ENCODE measurements at places on chromosomes 2 and 18.
A peak's percentile ranks its signal among the peaks of the same experiment; 100 is the strongest.

DNA sequence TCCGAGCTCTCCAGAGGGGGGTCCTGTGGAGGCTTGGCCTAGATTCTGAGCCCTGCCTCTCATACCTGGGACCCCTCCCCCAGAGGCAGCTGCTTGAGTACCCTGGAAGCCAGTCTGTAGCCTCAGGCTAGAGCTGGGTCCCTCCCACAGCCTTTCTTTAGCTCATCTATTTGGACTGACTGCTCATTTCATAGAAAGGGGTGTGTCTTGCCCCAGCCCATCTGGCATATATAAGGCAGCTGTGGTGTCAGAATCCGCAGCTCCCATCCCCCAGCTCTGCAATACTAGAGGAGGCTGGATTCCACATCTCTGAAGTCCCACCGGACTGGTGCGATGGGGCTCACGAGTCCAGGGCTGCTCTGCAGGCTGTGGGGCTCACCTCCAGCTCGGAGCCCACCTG is 26.1 kb downstream of the MPHOSPH10 start:
- H3K36me3 ChIP-seq: no peaks in the 10 kb centered on the region
- no peak overlapping the region for H3K4me3 ChIP-seq
- H3K4me1 ChIP-seq: no peaks in the 10 kb centered on the region
- no peaks in the 10 kb centered on the region for H3K27me3 ChIP-seq
- no peak for ATAC-seq
- no peak overlapping the region for H3K27ac ChIP-seq

DNA sequence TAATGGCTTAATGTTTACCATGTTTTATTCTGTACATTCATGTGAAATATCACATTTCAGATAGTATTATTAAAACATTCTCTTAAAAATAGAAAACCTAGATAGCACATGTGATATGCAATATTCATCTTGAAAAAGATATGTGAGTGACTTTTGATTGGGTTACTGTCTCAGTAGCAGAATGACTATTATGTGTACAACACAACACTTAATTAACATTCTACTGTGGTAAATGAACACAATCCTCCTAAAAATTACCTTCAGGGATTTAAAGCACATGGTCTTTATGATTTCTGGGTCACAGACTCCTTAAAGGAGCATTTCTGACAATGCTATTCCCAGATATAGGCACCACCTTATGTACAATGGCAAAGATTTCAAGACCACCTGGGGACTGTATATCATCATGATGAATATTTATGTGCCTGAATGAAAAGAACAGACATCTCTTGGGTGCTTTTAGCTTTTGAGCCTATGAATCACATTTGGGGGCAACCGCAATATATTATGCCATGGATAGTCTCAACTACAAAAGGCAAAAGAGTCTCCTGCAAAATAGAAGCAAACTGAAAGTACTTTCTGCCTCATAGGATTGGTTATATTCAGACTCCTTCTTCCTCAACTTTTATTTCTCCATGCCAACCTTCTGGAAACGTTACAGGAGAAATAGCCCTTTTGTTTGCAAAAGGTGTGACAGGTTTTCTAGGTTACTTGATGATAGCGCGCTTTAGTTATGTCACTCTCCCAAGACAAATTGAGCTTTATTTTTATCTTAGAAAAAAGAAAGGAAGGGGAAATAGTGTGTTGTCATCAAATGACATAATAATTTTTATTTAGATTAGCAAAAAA is 259.0 kb downstream of the CALCRL start:
- H3K27me3 ChIP-seq: no peaks in the 10 kb centered on the region
- no peak for ATAC-seq
- H3K4me3 ChIP-seq: no peak overlapping the region

DNA sequence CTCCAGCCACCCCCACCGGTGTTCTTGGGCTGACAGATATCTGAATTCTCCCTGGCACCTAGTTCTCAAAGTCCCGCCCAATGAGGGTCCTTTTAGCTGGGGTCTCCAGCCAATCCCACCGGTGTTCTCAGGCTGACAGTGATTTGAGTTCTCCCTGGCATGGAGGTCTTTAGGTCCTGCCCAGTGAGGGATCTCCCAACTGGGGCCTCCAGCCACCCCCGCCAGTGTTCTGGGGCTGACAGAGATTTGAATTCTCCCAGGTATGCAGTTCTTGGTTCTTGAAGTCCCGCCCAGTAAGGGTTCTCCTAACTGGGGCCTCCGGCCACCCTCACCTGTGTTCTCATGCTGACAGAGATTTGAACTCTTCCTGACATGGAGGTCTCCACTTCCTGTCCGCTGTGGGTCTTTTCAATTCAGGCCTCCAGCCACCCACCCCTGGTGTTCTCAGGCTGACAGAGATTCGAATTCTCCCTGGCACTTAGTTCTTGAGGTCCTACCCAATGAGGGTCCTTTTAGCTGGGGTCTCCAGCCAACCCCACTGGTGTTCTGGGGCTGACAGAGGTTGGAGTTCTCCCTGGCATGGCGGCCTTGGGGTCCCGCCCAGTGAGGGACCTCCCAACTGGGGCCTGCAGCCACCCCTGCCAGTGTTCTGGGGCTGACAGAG is 154.6 kb downstream of the ANKRD36 start:
- H3K4me3 ChIP-seq: no peak overlapping the region
- no peaks in the 10 kb centered on the region for H3K36me3 ChIP-seq
- H3K4me1 ChIP-seq: no peaks in the 10 kb centered on the region
- H3K27me3 ChIP-seq: no peaks in the 10 kb centered on the region
- no peak overlapping the region for H3K27ac ChIP-seq
- ATAC-seq: no peak

DNA sequence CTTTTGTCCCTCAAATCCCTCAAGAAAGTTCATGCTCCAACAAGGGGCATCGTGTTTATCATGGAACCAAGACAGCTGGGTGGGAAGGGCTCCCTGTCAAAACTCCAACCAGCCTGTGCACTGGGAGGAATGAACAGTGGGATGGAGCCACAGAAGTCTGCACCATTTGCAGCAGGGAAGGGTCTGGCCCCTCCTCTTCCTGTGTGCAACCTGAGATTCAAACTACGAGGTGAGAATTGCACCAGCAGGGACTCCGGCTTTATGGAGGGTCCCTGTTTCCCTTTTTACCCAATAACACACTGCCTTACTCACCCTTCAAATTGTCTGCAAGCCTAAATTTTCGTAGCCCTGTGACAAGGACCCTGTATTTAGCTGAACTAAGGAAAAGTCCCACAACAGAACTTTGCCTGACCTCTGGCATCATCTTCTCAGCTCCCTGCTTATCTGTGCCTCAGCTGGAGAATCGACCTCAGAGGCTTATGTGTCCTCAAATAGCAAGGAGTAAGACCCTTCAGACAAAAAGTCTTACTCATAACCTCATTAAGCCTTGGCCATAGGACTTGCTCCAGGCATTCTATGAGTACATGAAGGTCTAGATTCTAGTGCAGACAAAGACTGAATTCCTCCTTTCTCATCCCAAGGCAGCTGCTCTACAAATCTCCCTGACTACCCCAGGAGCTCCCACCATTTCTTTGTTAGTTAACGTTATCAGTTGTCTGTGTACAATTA is 178.3 kb upstream of the SERPINE2 start:
- H3K27me3 ChIP-seq: no peaks in the 10 kb centered on the region
- H3K4me1 ChIP-seq: peaks cover 14% of the 10 kb centered on the region
- H3K4me3 ChIP-seq: no peak overlapping the region
- H3K36me3 ChIP-seq: no peaks in the 10 kb centered on the region
- no peak for ATAC-seq

- H3K4me3 ChIP-seq: no peak overlapping the region
- H3K27ac ChIP-seq: no peak overlapping the region
Observed at GRCh38 chr2:234492717-234493485, 4.0 kb downstream of the ARL4C start.

DNA sequence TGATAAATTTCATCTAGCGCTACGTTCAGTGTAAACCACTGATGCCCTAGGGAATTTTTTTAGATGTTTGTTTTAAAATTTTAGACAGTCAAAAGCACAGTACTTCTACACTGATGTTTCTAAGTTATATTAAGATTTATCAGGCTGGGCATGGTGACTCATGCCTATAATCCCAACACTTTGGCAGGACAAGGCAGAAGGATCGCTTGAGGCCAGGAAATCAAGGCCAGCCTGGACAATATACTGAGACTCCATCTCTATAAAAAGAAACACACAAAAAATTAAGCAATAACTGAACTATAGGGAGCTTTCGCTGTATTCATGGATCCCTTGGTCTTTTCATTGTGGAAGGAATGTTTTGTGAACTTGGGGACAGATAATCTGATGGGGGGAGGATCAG is 50.6 kb upstream of the MAPRE2 start:
- no peak overlapping the region for H3K4me3 ChIP-seq
- ATAC-seq: no peak
- H3K27ac ChIP-seq: no peak overlapping the region
- H3K36me3 ChIP-seq: no peaks in the 10 kb centered on the region
- no peaks in the 10 kb centered on the region for H3K27me3 ChIP-seq
- H3K4me1 ChIP-seq: peaks cover 12% of the 10 kb centered on the region

DNA sequence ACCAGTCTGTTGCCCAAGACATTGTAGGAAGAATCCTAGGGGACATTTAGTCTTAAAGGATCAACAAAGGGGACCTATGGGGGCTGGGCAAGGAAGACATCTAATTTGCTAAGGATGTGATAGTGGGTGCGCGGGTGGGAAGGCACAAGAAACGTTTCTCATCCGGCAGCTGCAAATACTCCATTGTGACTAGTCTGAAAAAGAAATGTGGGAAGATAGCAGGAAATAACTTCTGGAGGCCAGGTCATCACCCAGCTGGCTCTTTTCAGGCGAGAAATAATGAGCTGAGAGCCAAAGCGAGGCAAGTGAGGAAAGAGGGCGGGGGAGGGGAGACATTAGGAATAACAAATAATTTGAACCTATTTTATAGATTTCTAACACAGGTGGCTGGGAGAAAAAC is 70.3 kb upstream of the NCK2 start:
- H3K27me3 ChIP-seq: peaks cover 4% of the 10 kb centered on the region
- no peaks in the 10 kb centered on the region for H3K36me3 ChIP-seq
- H3K4me1 ChIP-seq: no peaks in the 10 kb centered on the region
- peak; percentile 39 for ATAC-seq
- H3K27ac ChIP-seq: no peak overlapping the region

DNA sequence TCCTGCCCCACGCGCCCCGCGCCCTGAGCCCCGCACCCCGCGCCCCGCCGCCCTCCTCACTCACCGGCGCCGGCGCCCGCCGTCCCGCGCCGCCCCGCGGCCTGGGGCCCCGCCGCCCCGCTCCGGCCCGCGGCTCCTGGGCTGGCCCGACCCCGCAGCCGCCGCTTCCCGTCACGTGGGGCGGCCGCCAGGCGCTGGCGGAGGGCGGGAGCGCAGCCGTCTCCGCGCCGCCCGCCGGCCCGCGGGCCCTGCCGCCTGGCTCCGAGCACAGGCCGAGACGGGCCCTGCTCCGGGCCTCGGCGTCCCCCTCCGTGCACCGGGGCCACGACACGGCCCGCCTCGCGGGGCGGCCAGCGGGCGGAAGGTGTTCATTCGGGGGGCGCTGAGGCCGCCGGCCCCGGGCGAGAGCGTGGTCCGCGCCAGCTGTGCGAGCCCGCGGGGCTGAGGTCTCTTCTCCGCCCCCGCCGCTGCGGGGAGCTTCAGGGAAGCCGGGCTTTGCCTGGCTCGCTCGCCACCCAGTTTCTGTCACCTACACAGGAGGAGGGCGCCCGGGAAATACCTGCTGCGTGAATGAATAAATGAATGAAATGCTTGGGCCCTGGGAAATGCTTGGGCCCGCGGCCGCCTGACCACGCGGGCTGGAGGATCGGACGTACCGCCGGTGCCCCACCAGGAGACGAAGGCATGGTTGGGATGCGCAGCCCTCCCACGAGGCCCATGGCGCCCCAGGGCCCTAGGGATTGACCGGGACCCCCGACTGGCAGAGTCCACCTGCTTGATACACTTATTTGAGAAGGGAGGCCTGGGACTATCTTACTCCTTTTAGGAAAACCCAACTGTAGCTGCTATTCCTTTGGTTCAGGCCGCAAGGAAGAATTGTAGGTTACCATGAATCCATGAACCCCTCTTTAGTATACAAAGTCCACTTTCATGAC is at the start of gene TGFBRAP1:
Gene TGFBRAP1, minus strand, starts transcription at position 175 of the 935 bp plus-strand sequence. CDS start 21,434 bp downstream, outside the sequence.
- peak within 1 kb of the TSS; percentile 89 for H3K27ac ChIP-seq
- no peaks in the 10 kb centered on the region for H3K36me3 ChIP-seq
- H3K4me1 ChIP-seq: peaks cover 7% of the 10 kb centered on the region
- peak; percentile 92 for ATAC-seq
- H3K4me3 ChIP-seq: peak within 1 kb of the TSS; percentile 98

GRCh38 chr2:10256031-10256514 is 46.6 kb upstream of the HPCAL1 start:
- H3K27ac ChIP-seq: no peak overlapping the region
- ATAC-seq: no peak
- H3K4me3 ChIP-seq: no peak overlapping the region
- H3K27me3 ChIP-seq: no peaks in the 10 kb centered on the region
- no peaks in the 10 kb centered on the region for H3K4me1 ChIP-seq
- no peaks in the 10 kb centered on the region for H3K36me3 ChIP-seq

DNA sequence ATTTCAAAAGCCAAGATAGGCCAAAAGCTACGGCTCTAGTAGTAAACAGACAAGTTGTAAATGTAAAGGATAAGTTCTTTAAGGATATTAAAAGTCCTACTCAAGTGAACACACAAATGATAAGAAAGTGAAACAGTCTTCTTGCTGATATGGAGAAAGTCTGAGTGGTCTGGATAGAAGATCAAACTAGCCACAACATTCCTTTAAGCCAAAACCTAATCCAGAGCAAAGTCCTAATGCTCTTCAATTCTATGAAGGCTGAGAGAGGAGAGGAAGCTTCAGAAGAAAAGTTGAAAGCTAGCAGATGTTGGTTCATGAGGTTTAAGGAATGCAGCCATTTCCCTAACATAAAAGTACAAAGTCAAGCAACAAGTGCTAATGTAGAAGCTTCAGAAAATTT is 111.7 kb upstream of the ZEB2 start:
- H3K4me1 ChIP-seq: no peaks in the 10 kb centered on the region
- H3K27ac ChIP-seq: no peak overlapping the region
- H3K4me3 ChIP-seq: no peak overlapping the region
- H3K36me3 ChIP-seq: no peaks in the 10 kb centered on the region
- ATAC-seq: no peak

- no peak overlapping the region for H3K4me3 ChIP-seq
- no peak for ATAC-seq
- H3K4me1 ChIP-seq: peaks cover 6% of the 10 kb centered on the region
- peaks cover 51% of the 10 kb centered on the region for H3K36me3 ChIP-seq
- H3K27me3 ChIP-seq: no peaks in the 10 kb centered on the region
Observed at GRCh38 chr2:85766229-85766628, 12.4 kb downstream of the ATOH8 start.

DNA sequence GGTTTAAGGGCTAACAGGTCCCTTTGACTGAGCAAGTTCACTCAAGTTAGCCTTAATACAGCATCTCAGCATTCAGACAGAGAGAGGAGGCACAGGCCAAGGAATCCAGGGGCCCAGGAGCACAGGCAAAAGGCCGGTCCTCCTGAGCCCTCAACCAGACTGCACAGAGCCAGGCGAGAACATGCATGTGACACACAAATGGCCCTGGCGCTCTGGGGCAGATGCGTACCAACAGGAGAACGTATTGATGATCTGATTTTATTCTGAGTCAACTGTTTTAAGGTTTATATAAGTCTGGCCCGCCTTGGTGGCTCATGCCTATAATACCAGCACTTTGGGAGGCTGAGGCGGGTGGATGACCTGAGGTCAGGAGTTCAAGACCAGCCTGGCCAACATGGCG is 34.9 kb downstream of the KCNIP3 start:
- no peak overlapping the region for H3K4me3 ChIP-seq
- H3K27me3 ChIP-seq: no peaks in the 10 kb centered on the region
- no peaks in the 10 kb centered on the region for H3K4me1 ChIP-seq
- H3K27ac ChIP-seq: no peak overlapping the region
- H3K36me3 ChIP-seq: no peaks in the 10 kb centered on the region

GRCh38 chr2:75375646-75376582 is 176.6 kb upstream of the TACR1 start:
- no peak for ATAC-seq
- H3K27me3 ChIP-seq: no peaks in the 10 kb centered on the region
- H3K4me1 ChIP-seq: no peaks in the 10 kb centered on the region
- H3K27ac ChIP-seq: no peak overlapping the region
- H3K4me3 ChIP-seq: no peak overlapping the region

Measured in gastroesophageal sphincter (tissue), 4 donors.